ENCODE measurements at places on chromosomes 4 and X.

- DNase-seq: no peak
These were observed 4.5 kb downstream of the BCAP31 start for GRCh38 chrX:153719701-153720100.

DNA sequence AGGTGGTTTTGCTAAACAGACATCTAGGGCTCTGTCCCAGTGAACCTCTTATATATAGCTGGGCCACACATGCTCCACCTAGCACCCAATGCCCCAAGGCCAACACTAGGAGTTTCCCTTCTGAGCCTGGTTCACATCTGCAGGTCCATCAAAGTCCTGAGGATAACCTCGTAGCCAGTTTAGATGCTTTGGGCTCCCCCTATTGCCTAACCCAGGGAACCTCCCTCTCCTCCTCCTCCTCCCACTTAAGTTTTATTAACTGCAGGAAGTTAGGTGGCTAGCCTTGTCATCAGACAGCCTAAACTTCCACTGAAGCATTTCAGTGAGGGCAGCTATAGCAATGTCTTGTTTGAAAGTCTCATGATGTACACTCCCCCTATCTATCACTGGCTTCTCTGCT lies 88.0 kb downstream of the GUCY2F start:
- DNase-seq: no peak

- DNase-seq: peak; percentile 34
These were observed 774 bp downstream of the FAM193A start for GRCh38 chr4:2537011-2537830.

- DNase-seq: no peak
These were observed 41.9 kb downstream of the LEF1 start for GRCh38 chr4:108126806-108127205.

GRCh38 chr4:158080354-158080753 lies 92.5 kb downstream of the GASK1B start:
- DNase-seq: no peak

GRCh38 chr4:80926446-80926845 lies 104.1 kb upstream of the BMP3 start:
- DNase-seq: no peak

DNA sequence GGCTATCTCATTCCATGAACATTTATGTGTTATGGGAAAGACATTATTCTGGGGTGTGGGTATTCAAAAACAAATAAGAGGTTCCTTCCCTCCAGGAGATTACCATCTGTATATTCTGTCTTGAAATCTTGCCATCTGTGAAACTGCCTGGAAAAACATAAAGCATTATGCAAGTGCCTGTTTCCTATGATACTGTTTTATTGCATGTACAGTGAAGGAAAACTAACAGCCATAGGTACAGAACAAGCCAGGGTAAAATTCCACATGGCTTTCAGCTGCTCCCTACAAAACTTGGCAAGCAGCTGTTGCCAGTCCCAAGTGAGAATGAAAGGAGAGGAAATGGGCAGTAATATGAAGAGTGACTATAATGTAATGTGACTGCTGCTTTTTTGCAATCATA lies 136.0 kb downstream of the GUCY2F start:
- DNase-seq: no peak

DNA sequence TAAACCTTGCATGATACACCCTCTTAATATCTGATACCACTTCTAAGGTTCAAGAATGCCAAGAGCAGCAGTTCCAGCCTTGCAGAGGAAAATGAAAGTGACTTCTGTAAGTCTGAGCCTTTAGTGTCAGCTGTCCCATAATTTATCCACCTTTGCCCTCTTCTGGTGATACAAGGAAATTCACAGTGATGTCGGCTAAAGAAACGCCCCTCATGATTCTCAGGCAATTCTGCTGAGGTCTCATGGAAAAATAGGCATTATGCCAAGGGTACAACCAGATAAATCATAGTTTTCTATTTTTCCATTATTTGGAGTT lies 172.2 kb upstream of the CXCL13 start:
- DNase-seq: no peak

- DNase-seq: no peak
These were observed 24.9 kb downstream of the AR start for GRCh38 chrX:67568769-67569168.

Data from activated gamma-delta T cell treated with anti-CD3 and anti-CD28 coated beads, Interleukin-2, amount 50 U/mL, for 16 hours (primary cell).